Cardiac septum (tissue), 1 donor: ENCODE measurements at places on chromosomes 6 and 20. TPM values are rescaled to one million over a fixed set of nuclear protein-coding genes. Genes with fewer than 3 reads are reported as not detected.
A peak's percentile ranks its signal among the peaks of the same experiment; 100 is the strongest.

The GRIK2 gene
- total RNA-seq, result 0.67 TPM

The SLC44A4 gene
- total RNA-seq, result not detected

The COQ3 gene
- 20.7 TPM for total RNA-seq

The SENP6 gene
- 68.0 TPM for total RNA-seq

The BAK1 gene
- total RNA-seq, result 18.8 TPM

GRCh38 chr6:62940848-62941247 is 270.4 kb upstream of the FKBP1C start:
- no peak for DNase-seq

DNA sequence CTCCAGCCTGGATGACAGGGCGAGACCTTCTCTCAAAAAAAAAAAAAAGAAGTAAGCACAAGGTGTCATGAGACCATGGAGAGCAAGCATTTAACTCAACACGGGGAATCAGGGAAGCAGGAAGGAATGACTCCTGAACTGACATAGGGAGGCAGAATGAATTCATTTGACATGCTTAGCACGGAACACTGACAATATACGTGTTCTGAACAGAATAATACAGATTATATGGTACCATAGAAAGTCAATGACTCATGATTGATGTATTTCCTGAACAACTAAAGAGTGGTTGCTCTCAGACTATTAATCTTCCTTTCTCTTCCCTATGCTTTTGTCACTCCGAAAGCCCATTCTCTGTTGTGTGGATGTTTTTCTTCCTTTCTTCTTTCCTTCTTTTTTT is 20.7 kb upstream of the ASIP start:
- no peak for DNase-seq

- no peak for DNase-seq
Observed at GRCh38 chr20:51960047-51960675, 157.8 kb upstream of the SALL4 start.

DNA sequence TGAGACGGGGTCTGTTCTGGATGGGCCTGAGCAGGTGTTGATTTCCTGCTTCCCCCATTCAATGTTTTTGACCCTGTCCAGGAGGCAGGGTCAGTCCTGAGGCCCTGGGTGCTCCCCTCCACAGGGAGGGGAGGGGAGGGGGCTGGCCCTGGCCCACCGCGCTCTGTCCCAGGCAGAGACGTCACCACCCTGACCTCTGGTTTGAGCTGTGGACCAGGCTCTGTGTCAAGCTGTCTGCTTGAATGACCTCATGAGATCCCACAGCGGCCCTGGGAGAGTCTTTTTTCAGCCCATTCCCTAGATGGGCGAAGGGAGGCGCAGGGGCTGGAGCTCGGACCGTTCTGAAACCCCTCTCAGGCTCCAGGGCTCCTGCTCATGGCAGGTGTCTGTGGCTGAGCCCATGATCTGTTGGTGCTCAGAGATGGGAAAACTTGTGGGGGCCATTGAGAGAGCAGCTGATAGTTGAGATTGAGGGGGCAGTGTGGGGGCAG is 8.9 kb upstream of the LKAAEAR1 start:
- DNase-seq, result no peak

DNA sequence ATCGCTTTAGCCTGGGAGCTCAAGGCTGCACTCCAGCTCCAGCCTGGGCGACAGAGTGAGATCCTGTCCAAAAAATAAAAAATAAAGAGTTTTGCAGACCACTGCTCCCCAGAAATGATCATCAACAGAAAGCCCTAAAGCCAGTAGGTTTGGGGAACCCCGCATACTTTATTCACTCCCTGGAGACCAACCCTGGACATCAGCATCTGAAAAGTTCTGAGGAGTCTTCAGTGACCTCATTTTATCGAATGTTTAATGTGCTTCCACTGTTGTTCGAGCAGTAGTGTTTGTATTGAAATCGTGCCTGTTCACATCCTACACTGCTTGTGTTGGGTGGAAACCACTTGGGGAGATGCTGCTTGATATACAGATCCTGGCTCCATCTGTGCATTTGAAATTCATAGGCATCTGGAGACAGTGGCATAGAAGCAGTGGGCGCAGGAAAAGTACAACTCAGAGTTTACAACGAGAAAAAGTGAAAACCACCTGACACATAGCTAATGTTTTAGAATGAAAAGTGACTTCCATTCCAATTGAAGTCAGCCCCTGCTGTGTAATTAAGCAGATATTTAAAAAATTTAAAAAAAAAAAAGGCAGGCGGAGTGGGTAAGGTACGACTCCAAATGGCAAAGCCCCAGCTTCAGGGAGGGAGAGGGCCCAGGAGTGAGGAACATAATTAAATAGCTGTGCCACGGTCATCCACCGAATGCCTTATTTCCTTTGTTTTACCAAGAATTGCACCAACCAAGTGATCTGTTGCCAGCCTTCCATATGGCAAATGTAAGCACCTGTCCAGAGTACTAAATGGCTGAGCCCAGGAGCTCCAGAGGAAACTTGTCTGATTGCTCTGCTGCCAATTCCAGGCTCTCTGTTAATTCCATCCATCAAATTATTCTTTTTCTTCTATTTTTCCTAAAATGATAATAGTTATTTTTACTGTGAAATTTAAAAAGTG is 100.4 kb upstream of the NAA20 start:
- DNase-seq, result peak; percentile 44

DNA sequence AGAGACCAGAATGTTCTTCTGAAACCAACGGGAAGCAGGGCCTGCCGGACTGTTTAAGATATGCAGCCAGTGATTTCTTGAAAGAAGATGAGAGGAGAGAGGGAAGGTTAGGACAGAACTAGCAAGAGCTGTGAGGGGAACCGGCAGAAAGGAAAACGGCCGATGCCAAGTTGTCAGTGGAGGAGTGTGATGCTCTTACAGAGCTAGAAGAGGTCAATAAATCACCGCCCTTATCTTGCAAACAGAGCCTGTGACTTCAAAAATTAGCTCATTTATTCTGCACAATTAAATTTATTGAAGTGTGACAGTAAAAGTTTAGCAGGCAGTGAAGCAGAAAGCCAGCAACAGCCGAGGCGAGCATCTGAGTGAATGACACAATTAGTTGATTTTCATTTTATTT is 509.5 kb upstream of the ID4 start:
- DNase-seq, result no peak

GRCh38 chr6:32386040-32386439 is 14.3 kb upstream of the TSBP1 start:
- no peak for DNase-seq

DNA sequence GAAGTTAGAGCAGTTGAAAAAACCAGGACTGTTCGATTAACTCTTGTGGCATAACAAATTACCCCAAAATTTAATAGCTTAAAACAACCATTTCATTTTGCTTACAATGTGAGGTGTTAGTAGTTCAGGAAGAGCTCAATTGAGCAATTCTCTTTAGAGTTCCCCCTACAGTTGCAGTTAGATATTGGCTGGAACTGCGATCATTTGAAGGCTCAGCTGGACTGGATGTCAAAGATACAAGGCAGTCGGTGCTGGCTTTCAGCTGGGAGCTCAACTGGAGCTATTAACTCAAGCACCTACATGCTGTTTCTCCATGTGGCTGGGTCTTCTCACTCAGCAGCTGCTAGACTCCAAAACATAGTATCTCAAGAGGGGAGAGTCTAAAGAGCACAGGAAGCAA is 96.0 kb upstream of the LOC128125822 start:
- no peak for DNase-seq

DNA sequence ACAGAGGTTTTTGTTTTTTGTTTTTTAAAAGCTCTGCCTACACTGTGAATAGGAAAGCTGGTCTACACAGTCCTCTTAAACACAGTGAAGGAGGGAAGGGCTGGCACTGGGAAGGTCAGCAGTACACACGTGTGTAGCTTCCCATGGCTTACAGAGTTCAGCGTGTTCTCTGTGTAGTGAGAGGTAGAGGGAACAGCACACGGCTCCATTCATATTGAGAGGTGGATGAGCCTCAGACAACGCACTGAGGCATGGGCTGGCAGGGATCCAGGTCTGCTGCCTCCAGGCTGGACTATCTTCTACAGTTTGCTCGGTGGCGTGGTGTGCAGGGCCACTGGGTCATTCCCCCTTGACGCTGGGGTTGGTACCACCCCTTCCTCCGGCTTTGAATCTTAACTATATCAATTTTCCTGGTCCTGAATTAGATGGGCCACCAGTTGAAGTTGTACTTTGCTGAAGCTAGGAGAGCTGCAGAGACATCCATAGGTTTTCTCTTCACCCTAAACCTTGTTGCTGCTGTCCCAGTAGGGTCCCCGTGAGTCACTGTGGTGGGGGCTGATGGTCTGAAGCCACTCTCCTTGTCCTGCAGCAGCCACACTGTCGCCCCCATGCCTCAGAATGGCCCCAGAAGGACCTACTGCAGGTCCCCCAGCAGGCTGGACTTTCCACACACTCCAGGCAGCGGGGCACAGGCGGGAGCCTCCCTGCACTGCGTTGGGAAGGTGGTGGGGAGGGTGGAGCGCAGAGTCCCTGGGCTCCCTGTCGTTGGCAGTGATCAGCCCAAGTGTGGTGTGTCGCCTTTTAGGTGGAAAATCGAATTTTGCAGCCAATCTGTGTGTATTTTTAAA is 2.0 kb downstream of the ARFGAP1 start:
- DNase-seq, result no peak

DNA sequence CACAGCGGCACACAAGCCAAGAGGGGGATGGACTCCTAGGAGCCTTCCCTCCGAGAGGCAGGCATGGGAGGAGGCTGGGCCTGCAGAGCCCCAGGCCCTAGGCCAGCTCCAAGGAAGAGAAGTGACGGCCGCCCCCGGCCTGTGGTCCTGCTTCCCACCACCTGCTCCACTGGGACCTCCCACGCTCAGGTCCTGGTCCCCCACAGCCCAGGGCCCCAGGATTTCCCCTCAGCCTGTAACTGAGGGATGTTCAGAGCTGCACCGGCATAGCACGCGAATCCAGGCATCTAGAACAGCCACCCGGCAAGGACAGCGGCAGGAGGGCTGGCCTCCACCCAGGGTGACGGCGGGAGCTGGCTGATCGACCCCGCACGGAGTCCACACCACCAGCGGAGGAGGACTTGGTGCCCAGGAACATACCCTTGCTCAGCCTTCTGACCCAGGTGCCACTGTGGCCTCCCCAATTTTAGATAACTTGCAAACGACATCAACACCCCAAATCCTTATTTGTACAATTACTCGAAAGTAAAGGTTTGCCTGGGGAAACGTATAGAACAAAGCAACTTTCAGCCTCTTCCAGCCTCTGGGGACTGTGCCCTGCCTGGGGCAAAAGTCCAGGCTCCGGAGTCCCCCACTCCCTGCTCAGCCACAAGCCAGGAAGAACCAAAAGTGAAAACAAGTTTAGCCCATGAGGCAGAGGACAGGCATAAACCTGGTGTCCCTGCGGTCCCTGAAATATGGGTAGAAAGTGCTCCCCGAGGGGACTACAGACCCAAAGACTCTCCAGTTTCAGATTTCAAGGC is 3.5 kb downstream of the GATA5 start:
- no peak for DNase-seq

- no peak for DNase-seq
Observed at GRCh38 chr6:18219591-18219990, 44.7 kb downstream of the DEK start.

GRCh38 chr6:53048431-53049195 is 16.6 kb upstream of the FBXO9 start:
- no peak for DNase-seq

- DNase-seq, result no peak
Observed at GRCh38 chr20:45206725-45207124, at the start of gene SEMG1. TSS of gene SEMG1 (plus strand) at chr20:45207033. CDS start at chr20:45207054, 21 bp downstream.

- DNase-seq, result no peak
Observed at GRCh38 chr6:31074401-31074800, 38.0 kb downstream of the C6orf15 start.
